ENCODE measurements at places on chromosomes 6 and 20.

GRCh38 chr20:8154638-8155037, 22.6 kb downstream of the PLCB1 start:
- DNase-seq, result no peak

- DNase-seq, result no peak
Measured at GRCh38 chr6:169571123-169571962, 130.5 kb downstream of the WDR27 start.

- DNase-seq, result no peak
Measured at GRCh38 chr6:170441316-170441715, 111.8 kb downstream of the PSMB1 start.

DNA sequence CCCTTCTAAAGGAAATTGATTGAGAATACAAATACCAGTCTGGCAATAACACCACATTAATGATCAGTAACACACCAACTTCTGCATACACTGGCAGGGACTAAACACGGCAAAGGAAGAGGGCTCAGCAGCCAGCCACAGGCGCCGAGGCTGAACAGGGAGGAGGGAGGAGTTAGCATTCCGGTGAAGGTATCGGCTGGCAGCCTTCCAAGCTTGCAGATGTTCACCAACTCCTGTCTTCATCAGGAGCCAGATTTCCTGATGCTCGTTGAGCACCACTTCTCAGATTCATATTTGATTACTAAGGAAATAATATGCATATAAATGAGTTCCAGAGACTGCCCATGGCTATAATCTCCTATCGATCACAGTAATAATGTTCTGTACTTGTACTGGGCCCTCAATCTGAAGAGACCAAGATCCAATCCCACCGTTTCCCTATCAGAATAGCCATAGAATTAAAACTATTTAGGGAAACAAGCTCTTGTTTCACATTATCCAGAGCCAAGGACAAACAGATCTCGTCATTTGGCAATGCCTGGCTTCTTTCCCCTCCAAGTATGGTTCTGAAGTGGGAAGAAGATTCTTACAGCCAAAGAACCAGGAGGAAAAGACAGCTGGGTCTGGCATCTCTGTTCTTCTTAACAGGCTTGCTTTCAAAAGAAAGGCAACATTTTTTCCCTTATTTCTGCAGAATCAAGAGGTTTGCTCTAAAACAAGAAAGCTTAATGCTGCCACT, 42.2 kb downstream of the GFOD1 start:
- no peak for DNase-seq

DNA sequence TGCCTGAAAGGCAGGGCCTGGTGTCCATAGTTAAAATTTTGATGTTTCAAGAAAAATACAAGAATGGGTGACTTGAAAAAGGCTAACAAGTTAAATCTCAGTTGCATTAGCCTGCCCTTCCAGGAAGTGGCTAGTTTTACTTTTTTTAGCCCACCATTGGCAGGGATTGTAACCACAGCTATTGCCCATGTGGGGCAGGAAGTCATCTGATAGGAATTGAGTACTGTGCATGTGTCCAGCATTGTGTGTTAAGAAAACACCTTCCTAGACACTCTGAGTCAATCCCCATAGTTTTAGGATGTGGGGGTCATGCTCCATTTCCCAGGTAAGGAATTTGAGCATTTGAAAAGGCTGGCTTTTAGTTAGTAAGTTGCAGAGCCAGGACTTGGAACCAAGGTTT, 26.9 kb downstream of the LYRM2 start:
- DNase-seq, result no peak

- DNase-seq, result no peak
Measured at GRCh38 chr6:107868867-107869611, 44.9 kb upstream of the SCML4 start.

DNA sequence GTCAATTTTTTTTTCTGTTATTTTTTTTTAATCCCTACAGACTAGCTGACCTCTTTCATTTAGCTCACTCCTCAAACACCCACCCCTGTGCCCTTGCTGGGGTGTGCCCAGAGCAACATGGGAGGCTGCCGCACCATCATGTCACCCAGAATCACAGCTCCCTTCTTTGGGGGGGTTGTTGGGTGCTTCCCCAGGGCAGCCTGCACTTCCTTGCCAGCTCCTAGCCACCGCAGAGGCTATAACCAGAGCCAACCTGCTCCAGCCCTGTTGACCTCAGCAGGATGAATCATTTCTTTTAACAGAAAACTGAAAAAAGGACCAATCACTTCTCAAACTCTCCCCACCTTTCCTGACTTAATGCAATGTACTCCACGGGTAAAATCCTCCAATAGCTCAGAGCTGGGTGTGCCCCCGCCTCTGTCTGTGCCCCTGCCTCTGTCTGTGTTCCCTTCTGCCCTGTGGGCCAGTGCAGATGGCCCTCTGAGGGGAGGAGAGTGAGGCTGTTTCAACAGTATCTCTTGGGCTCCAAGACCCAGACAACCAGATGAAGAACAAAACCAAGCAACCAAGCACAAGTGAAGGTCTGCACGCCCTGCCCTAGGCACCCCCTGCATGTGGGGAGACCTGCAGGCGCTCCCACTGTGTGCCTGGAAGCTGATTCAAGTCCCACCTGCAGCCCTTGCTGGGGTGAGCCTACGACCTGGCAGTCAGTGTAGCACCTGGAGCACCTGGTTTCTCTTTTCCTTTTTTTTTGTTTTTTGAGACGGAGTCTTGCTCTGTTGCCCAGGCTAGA, 67.7 kb downstream of the PYGB start:
- DNase-seq, result no peak

DNA sequence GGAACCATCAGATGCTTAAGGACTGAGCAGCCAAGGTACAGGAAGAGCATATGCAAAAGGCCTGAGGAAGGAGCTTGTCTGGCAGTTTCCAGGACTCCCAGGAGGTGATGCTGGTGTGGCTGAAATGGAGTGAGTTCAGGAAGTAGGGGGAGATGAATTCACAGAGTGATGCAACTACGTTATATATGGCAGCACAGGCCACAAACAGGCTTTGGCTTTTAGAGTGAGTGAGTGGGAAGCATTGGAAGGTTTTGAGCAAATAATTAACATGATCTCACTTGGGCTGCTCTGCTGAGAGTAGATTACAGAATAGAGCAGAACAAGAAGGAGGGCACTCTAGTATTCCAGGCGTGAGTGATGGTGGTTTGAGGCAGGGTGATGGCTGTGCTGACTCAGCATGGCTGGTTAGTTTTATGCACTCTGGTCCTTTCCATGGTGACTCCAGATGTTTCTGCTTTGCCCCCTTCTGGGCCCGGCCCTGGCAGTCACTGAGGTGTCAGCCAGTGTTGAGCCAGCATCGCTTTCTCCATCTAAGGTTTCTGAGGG, 6.5 kb downstream of the BTN2A2 start:
- DNase-seq, result no peak

DNA sequence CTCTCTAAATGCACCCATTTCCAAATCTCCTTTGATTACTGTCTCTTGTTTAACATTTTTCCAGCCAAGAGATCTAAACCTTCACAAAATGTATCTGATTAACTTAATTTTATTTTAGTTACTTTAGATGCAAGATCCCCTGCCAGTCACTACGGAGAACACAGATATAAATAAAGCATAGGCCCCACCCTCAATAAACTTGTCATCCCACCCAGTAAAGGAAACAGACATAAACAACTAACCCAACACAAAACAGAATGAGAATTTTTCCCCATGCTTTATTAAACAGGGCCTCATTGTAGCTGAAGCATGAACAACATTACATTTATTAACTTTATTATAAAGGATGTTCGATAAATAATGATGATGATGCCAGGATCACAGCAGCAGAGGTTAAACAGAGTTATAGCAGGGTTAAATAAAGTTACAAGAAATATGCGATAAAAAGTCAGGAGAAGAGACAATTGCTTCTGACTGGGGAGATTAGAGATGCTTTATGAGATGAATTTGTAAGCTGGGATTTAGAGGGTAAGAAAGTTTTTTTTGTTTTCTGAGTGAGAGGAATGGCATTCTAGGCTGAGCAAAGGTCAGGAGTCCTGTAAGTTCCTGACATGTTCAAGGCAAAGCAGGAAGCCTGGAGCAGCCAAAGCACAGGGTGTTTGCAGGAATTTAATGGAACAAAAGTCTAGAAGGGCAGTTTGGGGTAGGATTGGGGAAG, 41.1 kb downstream of the TFAP2A start:
- no peak for DNase-seq

All from stimulated activated CD8-positive, alpha-beta memory T cell treated with anti-CD3 and anti-CD28 coated beads, Interleukin-12 subunit alpha, Interleukin-12 subunit beta, amount 100 ng/mL, for 4 hours (primary cell).